Right atrium auricular region (tissue), 2 donors: ENCODE measurements at places on chromosomes 3 and 15. TPM values are rescaled to one million over a fixed set of nuclear protein-coding genes. Genes with fewer than 3 reads are reported as not detected.

DNA sequence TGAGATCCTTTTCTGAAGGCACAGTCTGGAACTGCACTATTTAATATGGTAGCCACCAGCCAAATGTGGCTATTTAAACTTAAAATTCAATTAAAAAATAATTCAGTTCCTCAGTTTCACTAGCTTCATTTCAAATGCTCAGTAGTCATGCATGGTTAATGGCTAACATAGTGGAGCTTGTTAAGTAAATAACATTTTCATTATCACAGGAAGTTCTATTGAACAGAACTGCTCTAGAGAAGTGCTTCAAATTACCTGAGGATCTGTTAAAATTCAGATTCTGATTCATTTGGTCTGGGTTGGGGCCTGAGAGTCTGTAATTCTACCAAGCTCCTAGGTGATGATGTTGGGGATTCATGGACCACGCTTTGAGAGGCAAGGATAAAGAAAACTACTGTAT is 109.6 kb upstream of the THRB start:
- H3K36me3 ChIP-seq: no peaks in the 10 kb centered on the region
- no peaks in the 10 kb centered on the region for H3K4me1 ChIP-seq
- H3K27ac ChIP-seq: no peak overlapping the region
- H3K27me3 ChIP-seq: no peaks in the 10 kb centered on the region

DNA sequence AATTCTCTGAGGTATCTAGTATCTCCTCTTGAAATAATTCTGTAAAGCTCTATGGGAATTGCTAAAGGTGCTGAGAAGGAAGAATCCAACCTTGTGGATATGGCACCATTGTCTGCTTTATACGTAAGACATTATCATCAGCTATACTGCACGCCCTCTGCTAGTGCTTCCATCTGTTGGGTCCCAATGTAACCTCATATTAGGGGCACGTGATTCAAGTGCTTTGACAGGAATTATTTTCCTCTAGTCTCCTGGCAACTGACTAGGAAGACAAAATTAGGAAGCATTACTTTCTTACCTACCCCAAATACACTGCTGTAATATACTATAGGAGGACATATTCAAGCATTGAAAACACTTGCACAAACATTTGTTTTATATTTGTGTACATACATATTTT is 24.0 kb downstream of the COPS2 start:
- no peak for DNase-seq
- no peak overlapping the region for H3K4me3 ChIP-seq
- no peaks in the 10 kb centered on the region for H3K27me3 ChIP-seq
- H3K4me1 ChIP-seq: no peaks in the 10 kb centered on the region
- peaks cover 79% of the 10 kb centered on the region for H3K36me3 ChIP-seq
- H3K27ac ChIP-seq: no peak overlapping the region

DNA sequence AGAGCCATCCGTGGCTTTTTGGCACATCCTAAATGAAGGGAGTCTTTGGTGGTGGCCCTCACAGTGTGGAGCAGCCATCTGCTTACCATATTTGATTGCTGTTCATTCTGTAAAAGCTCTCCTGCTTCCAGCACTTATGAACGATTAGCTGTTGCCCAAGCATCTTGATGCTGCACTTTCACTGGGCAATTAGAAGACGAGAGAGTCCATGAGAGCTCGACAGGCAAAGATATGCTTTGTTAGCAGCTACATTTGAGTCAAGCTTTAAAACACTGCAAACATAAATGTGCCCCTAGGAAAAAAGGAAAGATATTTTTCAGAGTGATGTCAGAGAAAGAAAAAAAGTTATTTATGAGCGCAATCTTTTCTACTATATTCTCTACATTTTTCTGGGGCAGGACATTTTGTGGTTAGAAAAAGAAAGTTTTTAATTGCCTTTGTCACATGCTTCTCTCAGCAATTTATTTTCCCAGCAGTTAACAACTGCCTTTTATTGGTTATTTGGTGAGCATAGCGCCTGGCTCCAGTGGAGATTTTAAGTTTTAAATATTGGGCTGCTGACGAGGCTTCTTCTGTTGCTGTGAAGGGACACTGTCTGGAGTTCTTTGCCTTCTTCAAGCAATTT is 468.4 kb downstream of the C3orf38 start:
- no peaks in the 10 kb centered on the region for H3K4me1 ChIP-seq
- no peak overlapping the region for H3K4me3 ChIP-seq
- no peaks in the 10 kb centered on the region for H3K27me3 ChIP-seq
- no peaks in the 10 kb centered on the region for H3K36me3 ChIP-seq
- DNase-seq: no peak
- no peak overlapping the region for H3K27ac ChIP-seq

- H3K27me3 ChIP-seq: no peaks in the 10 kb centered on the region
- H3K4me1 ChIP-seq: no peaks in the 10 kb centered on the region
- no peak overlapping the region for H3K4me3 ChIP-seq
- H3K27ac ChIP-seq: peak overlapping the region; percentile 60
- no peaks in the 10 kb centered on the region for H3K36me3 ChIP-seq
Measured at GRCh38 chr15:75090388-75090734, 67.0 kb downstream of the PPCDC start.

DNA sequence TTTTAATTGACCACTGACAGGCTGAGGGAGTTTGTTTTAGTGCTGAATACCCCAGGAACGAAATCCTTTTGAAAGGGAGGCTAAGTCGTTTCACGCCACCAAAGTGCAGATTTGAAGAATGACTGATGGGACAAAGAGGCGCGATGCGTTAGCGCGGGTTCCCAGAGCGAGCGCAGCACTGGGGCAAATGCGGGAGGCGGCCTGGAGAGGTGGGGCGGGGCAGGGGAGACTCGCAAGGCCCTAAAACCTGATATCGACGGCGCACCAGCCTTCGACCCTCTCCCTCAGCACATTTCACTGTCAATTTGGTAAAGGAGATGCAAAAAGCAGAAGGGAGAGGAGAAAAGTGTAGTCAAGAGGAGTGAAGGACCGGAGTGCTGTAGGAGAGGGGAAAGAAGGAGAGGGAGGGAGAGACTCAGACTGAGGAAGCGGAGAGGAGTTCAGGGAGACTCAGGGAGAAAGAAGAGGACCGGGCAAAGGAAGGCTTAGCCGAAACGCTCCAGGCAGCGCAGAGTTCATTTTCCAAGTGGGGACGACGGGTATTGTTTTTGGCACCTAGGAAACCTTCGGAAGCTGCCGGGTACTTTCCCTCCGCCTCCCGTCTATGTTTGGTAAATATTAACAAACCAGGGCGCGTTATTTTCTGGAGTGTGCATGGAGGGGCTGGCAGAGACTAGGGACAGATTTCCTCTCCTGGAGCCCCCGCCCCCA is 3.8 kb upstream of the FOXB1 start:
- peaks cover 76% of the 10 kb centered on the region for H3K27me3 ChIP-seq
- no peaks in the 10 kb centered on the region for H3K4me1 ChIP-seq
- H3K4me3 ChIP-seq: no peak overlapping the region
- no peaks in the 10 kb centered on the region for H3K36me3 ChIP-seq
- no peak for DNase-seq

GRCh38 chr3:74343391-74343790 is 271.1 kb downstream of the CNTN3 start:
- no peak overlapping the region for H3K4me3 ChIP-seq
- H3K27me3 ChIP-seq: no peaks in the 10 kb centered on the region

- no peaks in the 10 kb centered on the region for H3K27me3 ChIP-seq
- H3K36me3 ChIP-seq: peaks cover 79% of the 10 kb centered on the region
- DNase-seq: no peak
- H3K27ac ChIP-seq: no peak overlapping the region
- H3K4me1 ChIP-seq: no peaks in the 10 kb centered on the region
Measured at GRCh38 chr3:49294343-49294742, 17.3 kb upstream of the C3orf62 start.

GRCh38 chr3:71564361-71564760 is 19.2 kb downstream of the FOXP1 start:
- no peaks in the 10 kb centered on the region for H3K27me3 ChIP-seq
- no peak overlapping the region for H3K4me3 ChIP-seq
- H3K4me1 ChIP-seq: no peaks in the 10 kb centered on the region
- H3K27ac ChIP-seq: no peak overlapping the region

- DNase-seq: no peak
- no peak overlapping the region for H3K27ac ChIP-seq
- H3K4me3 ChIP-seq: no peak overlapping the region
- H3K36me3 ChIP-seq: no peaks in the 10 kb centered on the region
Measured at GRCh38 chr3:125211523-125212090, 941 bp downstream of the SLC12A8 start.

GRCh38 chr15:78195735-78196201 is 38.6 kb downstream of the ACSBG1 start:
- DNase-seq: no peak
- H3K27me3 ChIP-seq: no peaks in the 10 kb centered on the region
- H3K4me1 ChIP-seq: no peaks in the 10 kb centered on the region
- no peak overlapping the region for H3K4me3 ChIP-seq

GRCh38 chr15:45660231-45660979 is 25.6 kb downstream of the SQOR start:
- H3K36me3 ChIP-seq: peaks cover 38% of the 10 kb centered on the region
- H3K4me3 ChIP-seq: no peak overlapping the region

- H3K4me3 ChIP-seq: no peak overlapping the region
- H3K27me3 ChIP-seq: no peaks in the 10 kb centered on the region
- DNase-seq: no peak
- H3K4me1 ChIP-seq: no peaks in the 10 kb centered on the region
Measured at GRCh38 chr3:14154276-14154675, 24.1 kb downstream of the XPC start.

GRCh38 chr3:141368062-141368924 is at the start of gene ZBTB38:
ZBTB38 (plus strand) TSS chr3:141368504; CDS start chr3:141442389, 73,885 bp downstream.
- DNase-seq: peak; percentile 97
- H3K27me3 ChIP-seq: no peaks in the 10 kb centered on the region
- H3K27ac ChIP-seq: peak within 1 kb of the TSS; percentile 90
- no peaks in the 10 kb centered on the region for H3K36me3 ChIP-seq
- H3K4me1 ChIP-seq: no peaks in the 10 kb centered on the region

- peaks cover 11% of the 10 kb centered on the region for H3K4me1 ChIP-seq
- no peak overlapping the region for H3K4me3 ChIP-seq
- H3K27ac ChIP-seq: no peak overlapping the region
- H3K27me3 ChIP-seq: no peaks in the 10 kb centered on the region
Measured at GRCh38 chr15:77641999-77642398, 9.3 kb upstream of the LINGO1 start.

DNA sequence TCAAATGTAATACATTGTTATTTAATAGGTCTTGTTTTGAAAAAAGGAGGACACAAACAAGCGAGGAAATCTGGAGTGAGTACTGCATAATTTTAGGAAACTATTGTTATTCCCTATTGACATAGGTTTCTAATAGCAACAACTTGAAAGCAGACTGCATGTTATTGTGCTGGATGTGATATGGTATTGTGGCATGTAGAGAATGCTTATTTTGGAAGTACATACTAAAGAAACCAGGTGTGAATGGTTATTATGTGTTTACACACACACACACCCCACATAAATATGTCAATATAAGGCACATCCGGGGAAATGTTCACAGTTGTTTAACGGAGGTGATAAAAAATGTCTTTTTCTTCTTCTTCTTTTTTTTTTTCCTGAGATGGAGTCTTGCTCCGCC is 5.9 kb upstream of the MORF4L1 start:
- no peak overlapping the region for H3K27ac ChIP-seq
- H3K27me3 ChIP-seq: no peaks in the 10 kb centered on the region
- no peak for DNase-seq
- no peaks in the 10 kb centered on the region for H3K36me3 ChIP-seq
- no peak overlapping the region for H3K4me3 ChIP-seq

GRCh38 chr3:76789237-76789636 is 250.7 kb upstream of the ROBO2 start:
- H3K27me3 ChIP-seq: no peaks in the 10 kb centered on the region
- DNase-seq: no peak
- H3K27ac ChIP-seq: no peak overlapping the region
- no peaks in the 10 kb centered on the region for H3K4me1 ChIP-seq
- H3K4me3 ChIP-seq: no peak overlapping the region

Gene HOMER2
- total RNA-seq: 18.3 TPM

Gene GUCA1C
- total RNA-seq: not detected

Gene NPAP1
- not detected for total RNA-seq

Gene MUC20
- 3.4 TPM for total RNA-seq

Gene BNC1
- 5.4 TPM for total RNA-seq

Gene NUSAP1
- 0.94 TPM for total RNA-seq

Gene GOLGA6L4
- total RNA-seq: 0.94 TPM

Gene ZNF774
- total RNA-seq: 4.3 TPM

Gene SERPINI2
- total RNA-seq: 2.2 TPM
